Foreskin keratinocyte (primary cell): ENCODE measurements at places on chromosomes 5 and 9. TPM values are rescaled to one million over a fixed set of nuclear protein-coding genes. Genes with fewer than 3 reads are reported as not detected.

DNA sequence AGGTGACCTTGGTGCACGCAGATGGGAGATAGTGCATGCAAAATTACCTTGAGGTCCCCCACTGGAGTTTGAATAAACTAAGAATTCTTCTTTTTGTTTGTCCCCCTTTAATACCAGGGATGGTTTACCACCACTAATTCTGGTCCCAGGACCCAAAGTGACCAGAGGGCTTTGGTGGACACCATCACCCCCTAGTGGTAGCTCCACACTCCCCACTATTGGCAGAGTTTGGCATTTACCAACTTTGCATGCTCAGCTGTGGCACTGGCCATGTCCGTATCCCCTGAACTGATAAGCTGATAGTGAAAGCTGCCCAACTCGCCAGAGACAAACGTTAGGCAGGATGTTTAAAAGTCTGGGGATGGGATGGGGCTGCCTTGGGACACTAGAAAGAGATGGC is 3.3 kb downstream of the ASTN2 start:
- no peak for DNase-seq

- DNase-seq, result peak; percentile 12
Measured at GRCh38 chr5:67073045-67073680, 123.4 kb downstream of the CD180 start.

The KCNMB1 gene
- total RNA-seq, result not detected in 2 replicates

- DNase-seq, result no peak
Measured at GRCh38 chr5:170393958-170394357, 4.8 kb upstream of the KCNMB1 start.

DNA sequence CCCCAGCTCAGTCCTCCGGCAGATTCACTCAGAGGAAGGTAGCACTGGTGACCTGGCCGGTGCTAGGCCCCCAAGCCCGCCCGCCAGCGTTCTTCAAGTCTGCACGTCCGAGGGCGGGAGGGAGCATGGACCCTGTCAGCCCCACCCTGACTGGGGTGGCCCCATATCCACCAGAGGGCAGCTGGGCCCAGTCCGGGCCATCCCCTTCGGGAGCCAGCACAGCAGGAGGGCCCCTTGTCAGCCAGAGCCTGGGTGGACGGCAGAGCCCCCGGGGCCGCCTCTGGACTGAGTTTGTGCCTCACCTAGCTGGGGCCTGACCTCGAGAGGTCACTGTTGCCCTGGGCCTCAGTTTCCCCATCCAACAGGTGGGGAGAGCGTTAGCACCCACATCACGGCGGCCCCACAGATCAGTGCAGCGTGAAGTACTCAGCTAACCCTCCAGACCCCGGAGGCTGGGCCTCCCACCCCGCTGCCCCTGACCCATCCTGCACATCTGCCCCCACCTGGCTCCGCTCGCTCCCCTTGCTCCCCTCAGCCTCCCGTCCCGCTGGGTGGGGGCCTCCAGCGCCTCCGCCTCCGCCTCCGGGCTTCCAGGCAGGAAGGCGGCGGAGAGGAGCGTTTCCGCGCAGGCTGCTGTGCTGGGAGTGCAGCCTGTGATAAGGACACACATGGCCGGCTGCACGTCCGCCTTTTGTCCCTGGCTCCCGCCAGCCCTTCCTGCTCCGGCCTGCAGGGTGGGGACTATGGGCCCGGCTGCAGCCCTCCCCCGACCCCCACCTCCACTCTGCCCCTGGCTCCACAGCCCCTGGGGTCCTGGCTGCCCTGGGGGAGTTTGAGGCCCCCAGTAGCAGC is 16.6 kb upstream of the EGFL7 start:
- no peak for DNase-seq
